ENCODE measurements at places on chromosomes 16 and 17. TPM values are rescaled to one million over a fixed set of nuclear protein-coding genes. Genes with fewer than 3 reads are reported as not detected.

ZP2 gene
- total RNA-seq = not detected

AKAP1 gene
- total RNA-seq = 12.0 TPM

GPR139 gene
- total RNA-seq = not detected

HNF1B gene
- total RNA-seq = not detected

HEATR9 gene
- not detected for total RNA-seq

CCDC144A gene
- 1.8 TPM for total RNA-seq

TSPOAP1 gene
- 1.9 TPM for total RNA-seq

BRIP1 gene
- total RNA-seq = 5.2 TPM

ZNF205 gene
- total RNA-seq = 21.1 TPM

PRR11 gene
- 127 TPM for total RNA-seq

ATP2A1 gene
- under 0.01 TPM for total RNA-seq

ST6GALNAC1 gene
- not detected for total RNA-seq

CSH2 gene
- not detected for total RNA-seq

CCL8 gene
- total RNA-seq = 0.12 TPM

MMP25 gene
- total RNA-seq = 0.12 TPM

GPT2 gene
- 13.6 TPM for total RNA-seq

ARHGAP44 gene
- 1.6 TPM for total RNA-seq

CYGB gene
- total RNA-seq = 10.0 TPM

CFAP97D1 gene
- total RNA-seq = not detected

ASGR1 gene
- 0.36 TPM for total RNA-seq

MLYCD gene
- 4.9 TPM for total RNA-seq

SLC13A5 gene
- total RNA-seq = not detected

ASIC2 gene
- not detected for total RNA-seq

MLX gene
- 45.7 TPM for total RNA-seq

WNT3 gene
- 1.9 TPM for total RNA-seq

SLC25A39 gene
- 76.4 TPM for total RNA-seq

BCL6B gene
- 0.16 TPM for total RNA-seq

TERB1 gene
- 0.16 TPM for total RNA-seq

NPIPA3 gene
- total RNA-seq = 0.24 TPM

MFAP4 gene
- total RNA-seq = 97.8 TPM

TEX19 gene
- total RNA-seq = not detected

ST3GAL2 gene
- 49.2 TPM for total RNA-seq

CCT6B gene
- total RNA-seq = 3.0 TPM

CBX2 gene
- 1.1 TPM for total RNA-seq

MT3 gene
- total RNA-seq = not detected

CDH15 gene
- total RNA-seq = 0.32 TPM

CCL4 gene
- not detected for total RNA-seq

TMEM238L gene
- not detected for total RNA-seq

MMP2 gene
- 1,404 TPM for total RNA-seq

HOXB2 gene
- total RNA-seq = 11.2 TPM

GLTPD2 gene
- not detected for total RNA-seq

All from hair follicle dermal papilla cell (primary cell).